CD4-positive, alpha-beta T cell treated with Interleukin-10 for 1 hour (primary cell): ENCODE measurements at places on chromosomes 2 and 18.

- DNase-seq, result no peak
Observed at GRCh38 chr18:13565228-13565627, 161.1 kb downstream of the FAM210A start.

GRCh38 chr2:101961338-101962191 is 30.2 kb upstream of the IL1R2 start:
- no peak for DNase-seq

DNA sequence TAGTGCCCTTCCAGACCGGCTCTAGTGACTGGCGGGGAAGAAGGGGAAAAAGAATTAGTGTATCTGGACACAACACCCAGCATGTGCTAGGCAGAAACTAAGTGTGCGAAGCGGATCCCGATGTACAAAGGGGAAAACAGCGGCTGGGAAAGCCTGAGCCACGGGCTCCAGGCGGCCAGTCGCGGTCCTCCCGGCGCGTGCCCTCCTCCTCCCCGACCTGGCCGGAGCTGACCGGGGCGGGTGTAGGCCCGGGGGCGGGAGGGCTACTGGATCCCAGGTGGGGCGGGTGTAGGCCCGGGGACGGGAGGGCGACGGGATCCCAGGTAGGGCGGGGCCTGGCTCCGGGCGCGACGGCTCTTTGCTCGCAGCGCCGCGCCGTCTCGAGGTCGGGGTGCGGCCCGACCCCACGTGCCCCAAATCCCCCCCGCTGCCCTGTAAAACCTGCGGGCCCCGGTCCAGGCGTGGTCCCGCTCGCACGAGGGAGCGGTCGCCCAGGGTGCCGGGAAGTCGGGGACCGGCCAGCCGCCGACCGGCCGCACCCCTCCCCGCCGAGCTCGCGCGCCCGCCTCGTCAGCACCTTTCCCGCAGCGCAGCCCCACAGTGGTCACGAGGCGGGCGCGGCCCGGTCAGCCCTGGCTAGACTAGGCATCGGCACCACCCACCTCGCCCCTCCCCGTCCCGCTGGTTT is 48.8 kb downstream of the C2orf42 start:
- no peak for DNase-seq

DNA sequence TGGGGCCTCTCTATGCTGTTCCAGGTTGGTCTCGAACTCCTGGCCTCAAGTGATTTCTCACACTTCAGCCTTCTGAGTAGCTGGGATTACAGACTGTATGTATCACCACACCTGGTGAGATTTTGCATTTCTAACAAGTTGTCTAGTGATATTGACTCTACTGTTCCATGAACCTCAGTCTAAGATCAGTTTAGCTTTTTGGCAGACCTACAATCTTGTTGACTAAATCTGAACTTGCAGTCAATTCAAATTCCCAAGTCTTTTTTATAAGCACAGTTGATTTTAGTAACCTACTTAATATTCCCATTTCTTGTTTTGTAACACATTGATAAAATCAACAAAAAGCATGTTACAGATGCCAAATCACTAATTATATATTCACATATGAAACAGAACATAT is 266.1 kb upstream of the CYP26B1 start:
- DNase-seq, result no peak

DNA sequence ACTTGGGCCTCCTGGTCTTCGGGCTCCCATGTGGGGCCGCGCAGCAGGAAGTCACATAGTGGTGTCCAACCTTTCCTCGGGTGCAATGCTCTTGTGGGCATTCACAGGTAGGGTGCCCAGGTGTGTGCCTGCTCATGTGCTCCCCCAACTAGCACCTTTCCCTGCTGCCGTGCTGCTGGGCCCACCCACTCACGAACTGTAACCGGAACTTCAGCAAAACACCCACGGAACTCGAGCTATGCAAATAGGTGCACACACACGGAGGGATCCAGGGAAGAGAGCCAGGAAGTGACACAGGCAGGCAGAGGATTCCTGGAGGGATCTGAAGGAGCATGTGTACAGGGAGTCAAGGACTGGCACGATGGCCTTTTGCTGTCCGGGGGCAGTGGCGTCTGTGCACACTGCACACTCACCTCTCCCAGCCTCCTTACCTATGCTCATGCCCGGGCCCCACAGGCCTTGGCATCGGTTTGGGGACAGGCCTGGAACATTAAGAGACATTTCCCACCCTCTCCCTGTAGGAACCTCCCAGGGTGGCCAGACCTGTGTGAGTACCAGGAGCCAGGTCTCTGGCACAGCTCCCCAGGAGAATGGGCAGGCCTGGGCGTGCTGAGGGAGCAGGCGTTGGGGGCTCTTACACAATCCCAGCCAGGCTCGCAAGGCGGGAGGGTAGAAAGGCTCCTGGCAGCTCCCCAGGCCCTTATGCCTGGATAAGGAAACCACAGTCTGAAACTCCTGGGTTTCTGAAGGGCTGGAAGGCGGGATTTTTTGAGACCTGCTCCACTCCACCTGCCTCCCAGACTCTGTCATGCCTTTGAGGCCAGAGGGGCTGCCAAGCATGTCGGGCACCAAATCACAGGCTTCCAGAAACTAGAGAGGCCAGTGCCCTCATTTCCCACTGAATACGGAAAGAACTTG is 6.6 kb upstream of the PTMA start:
- no peak for DNase-seq

GRCh38 chr2:240431661-240432424 is 3.6 kb upstream of the GPC1 start:
- no peak for DNase-seq

DNA sequence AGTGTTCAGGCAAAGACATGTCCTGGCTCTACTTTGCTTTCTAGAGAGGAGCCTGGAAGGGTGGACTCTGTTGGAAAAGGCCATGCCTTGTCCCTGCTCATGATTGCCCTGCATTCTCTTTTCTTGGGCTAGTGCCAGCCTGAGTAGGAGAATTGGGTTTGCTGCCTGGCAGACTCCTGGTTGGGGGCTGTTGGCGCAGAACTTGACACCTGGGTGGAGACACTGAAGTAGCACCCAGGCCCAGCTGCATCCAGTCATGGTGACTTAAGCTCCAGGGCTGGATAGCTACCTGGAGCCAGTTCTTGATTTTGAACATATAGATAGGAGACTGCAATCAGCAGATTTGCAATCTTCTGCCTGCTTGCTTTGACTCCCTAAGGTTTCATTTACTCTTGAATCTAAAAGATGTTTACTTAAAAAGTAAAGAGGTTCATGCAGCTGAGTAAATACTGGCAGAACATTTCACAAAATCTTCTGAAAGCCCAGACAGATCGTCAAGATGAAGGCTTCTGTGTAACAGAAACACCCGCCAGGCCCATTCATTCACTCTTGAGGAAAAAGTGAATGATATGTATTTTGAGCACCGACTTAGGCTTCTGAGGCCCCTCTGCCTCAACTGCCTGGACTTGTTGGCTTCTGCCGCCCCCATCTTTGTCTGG is 38.0 kb upstream of the YWHAQ start:
- DNase-seq, result no peak

DNA sequence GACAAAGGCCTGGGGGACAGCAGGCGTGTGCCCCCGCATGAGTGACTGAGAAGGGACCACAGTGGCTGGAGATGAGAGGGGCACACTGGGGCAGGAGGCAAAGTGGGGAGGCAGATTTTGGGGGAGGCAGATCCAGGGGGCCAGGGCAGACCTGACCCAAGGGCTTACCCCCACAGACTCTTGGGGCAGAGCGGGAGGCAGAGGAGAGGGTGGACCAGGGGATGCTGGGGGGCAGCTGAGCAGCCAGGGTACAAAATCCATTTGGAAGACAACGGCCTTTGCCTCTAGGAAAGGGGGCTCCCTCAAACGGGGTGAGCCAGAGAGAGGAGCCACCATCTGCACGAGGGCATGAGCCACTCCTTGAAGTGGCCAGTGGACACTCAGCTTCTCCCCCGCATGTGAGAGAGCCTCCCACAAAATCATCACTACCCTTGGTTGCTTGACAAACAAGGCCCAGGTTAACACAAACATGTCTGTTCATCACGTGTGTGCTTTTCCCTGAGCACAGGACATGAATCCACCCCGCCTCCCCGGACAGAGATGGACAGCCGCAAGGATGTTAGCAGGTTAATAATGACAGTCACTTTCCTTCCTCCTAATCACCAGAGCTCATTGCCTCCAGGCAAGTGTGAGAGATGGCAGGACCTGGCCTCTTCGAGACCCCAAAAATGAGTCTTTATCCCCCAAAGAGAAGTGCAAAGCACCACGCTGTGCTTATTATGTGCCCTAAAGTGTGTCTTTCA is 72.0 kb upstream of the RAB6C start:
- DNase-seq, result no peak

GRCh38 chr2:120631724-120632123 is 103.9 kb upstream of the GLI2 start:
- DNase-seq, result no peak

- no peak for DNase-seq
Observed at GRCh38 chr2:9165625-9166024, 41.0 kb upstream of the ASAP2 start.

- no peak for DNase-seq
Observed at GRCh38 chr2:219698748-219699439, 71.5 kb downstream of the SLC4A3 start.

- DNase-seq, result no peak
Observed at GRCh38 chr2:12890481-12890991, 173.8 kb downstream of the TRIB2 start.

GRCh38 chr2:232001073-232001472 is 39.6 kb downstream of the DIS3L2 start:
- no peak for DNase-seq

- peak; percentile 46 for DNase-seq
Observed at GRCh38 chr18:54119524-54120019, 104.9 kb downstream of the MBD2 start.

DNA sequence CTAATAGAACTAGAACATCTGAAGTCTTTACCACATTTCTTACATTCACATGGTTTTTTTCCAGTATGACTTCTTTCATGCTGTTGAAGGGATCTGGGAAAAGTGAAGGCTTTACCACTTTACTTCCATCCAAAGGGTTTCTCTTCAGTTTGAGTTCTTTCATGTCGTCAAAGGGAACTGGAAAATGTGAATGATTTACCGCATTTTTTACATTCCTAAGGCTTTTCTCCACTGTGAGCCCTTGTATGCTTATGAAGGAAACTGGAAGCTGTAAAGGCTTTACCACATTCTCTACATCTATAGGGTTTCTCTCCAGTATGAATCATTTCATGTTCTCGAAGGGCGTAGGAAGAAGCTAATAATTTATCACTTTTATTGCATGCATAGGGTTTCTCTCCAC is 46.7 kb downstream of the NBEAL1 start:
- no peak for DNase-seq

DNA sequence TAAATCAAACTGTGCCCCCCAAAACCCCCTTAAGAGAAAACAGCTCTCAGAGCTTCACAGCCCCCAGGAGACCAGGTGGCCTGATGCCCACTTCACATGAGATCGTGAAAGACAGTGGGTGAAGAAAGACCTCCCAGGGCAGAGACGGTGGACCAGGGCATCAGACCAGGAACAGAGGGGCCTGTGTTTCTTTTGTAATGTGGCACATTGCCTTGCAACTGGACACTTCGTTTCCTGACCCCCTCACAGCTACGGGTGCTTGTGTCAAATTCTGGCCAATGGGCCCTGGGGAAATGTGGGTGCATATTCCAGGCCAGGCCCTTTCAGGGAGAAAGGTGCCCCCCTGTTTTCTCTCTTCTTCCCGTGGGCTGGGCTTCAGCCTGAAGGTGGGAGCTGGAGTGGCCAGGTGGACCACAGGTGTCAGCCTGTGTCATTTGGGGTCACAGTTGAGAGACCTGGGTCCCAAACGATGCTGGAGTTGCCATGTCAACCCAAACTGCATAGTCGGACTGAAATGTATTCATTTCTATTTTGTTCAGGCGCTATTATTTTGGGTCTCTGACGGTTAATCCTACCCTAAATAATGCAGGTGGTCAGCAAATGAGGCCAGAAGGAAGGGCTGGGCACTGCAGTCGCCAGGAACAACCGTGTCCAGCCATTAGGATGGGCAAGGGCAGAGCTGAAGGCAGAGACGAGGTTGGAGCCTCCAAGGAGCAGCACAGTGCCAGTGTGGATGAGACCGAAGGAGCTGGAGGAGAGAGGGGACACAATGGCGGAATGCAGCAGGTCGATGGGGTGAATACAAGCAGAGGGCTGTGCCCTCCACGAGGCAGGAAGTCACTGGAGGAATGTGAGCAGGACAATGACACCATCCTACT is 338.2 kb downstream of the EIPR1 start:
- DNase-seq, result no peak

DNA sequence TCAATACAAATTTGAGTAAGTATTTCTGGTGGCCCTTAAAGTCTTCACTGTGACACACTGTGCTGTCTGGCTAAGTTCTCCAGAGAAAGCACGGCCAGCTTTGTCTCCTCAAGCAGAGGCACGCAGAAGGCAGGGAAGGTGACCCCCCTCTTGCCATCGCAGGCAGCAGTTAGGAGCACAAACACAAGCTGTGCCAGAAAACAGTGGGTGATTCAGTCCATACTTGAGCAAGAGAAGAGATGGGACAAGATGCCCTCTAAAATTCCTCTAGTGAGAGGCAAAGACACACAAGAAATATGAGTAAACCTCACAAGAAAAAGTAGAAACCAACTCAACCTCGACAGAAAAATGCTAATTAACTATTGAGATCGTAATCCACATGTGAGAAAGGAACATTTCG is 9.8 kb downstream of the MCEE start:
- no peak for DNase-seq

GRCh38 chr2:145116056-145116455 is 596.1 kb upstream of the ZEB2 start:
- DNase-seq, result no peak

GRCh38 chr2:190615555-190616200 is 33.2 kb upstream of the NAB1 start:
- DNase-seq, result no peak

- no peak for DNase-seq
Observed at GRCh38 chr2:174951745-174952144, 53.4 kb downstream of the CHN1 start.

GRCh38 chr2:169768262-169768995 is 30.2 kb upstream of the SSB start:
- peak; percentile 53 for DNase-seq

DNA sequence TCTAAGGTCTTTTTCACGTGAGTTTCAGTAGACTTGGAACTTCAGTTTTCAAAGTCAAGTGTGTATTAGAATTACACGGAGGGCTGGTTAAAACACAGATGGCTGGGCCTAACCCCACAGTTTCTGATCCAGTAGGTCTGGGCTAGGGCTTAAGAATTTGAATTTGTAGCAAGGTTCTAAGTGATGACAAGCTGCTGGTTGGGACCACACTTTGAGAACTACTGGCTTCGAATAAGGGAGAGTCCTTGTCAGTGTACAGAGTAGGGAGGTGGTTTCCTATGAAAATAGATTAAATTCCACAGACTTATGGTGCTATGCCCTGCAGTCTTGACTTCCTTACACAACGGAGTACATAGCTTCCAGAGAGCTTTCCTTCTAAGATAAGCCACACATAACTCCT is 4.5 kb downstream of the RHOB start:
- DNase-seq, result no peak

GRCh38 chr2:70431716-70432347 is 121.8 kb downstream of the TGFA start:
- DNase-seq, result no peak

DNA sequence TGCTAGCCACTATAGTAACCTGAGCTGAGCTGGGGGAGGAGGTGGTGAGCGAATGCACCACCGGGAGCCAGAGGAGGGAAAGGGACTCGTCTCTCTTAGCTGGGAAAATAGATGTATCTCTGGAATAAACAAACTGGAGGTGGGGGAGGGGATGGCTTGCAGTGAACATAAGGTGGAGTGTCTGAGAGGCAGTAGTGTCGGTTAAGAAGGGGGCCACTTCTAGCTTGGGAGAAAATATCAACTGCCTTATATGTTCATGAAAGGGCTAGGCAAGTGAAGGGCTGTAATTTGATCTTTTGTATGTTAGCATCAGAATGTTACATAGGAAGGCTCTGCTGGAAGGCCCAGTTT is 2.2 kb downstream of the SETBP1 start:
- no peak for DNase-seq

GRCh38 chr18:24103320-24104021 is 35.4 kb upstream of the CABYR start:
- DNase-seq, result no peak
